Cardiac fibroblast (primary cell): ENCODE measurements at places on chromosomes 3 and 15.

DNA sequence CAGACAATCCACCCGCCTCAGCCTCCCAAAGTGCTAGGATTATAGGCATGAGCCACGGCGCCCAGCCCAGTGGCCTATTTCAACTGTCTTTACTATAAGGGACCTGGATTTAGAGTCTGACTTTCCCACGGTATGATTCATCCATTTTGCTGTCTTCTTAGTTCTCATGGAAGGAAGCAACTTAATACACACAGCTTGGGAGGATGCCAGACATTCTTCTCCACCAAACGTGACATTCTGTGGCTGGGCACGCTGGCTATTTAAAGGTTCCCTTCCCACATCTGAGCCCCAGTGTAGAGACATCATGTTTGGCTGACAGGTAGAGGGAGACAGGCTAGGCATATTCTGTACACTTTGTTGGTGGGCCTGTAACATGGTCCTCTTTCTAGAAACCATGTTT, 26.2 kb downstream of the FAM43A start:
- peak; percentile 94 for DNase-seq

DNA sequence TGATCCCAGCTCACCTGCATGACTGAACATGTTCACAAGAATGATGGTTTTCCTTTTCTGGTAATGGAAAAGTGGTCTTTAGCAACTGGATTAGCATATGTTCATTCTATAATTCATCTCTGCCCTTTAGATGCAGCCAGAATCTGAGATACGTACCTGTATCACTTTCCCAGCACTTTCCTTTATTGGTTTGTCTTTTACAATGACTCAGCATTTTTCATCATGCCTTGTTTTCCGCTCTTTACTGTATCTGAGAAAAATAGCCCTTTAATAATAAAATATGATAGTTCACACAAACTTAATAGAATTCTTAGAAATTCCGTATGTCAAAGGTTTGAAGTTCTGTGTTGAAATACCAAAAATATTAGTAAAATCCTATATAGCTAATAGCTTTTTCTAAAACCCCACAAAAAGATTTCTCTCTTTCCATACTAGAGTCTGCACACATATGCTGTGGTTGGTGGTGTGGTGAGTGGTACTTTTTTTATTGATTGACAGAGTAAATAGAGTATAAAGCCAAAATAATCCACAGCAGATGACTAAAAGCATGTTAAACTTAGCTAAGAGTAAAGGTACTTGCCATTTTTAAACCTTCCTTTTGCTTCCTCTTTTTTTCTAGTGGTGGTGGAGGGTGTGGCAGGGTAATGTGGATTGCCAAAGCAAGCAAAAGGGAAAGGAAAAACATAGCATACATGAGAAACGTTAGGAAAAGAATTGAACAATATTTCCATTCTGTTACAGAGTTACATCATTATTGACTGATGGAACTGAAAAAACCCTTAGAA, 328.9 kb upstream of the RBMS3 start:
- DNase-seq: no peak

DNA sequence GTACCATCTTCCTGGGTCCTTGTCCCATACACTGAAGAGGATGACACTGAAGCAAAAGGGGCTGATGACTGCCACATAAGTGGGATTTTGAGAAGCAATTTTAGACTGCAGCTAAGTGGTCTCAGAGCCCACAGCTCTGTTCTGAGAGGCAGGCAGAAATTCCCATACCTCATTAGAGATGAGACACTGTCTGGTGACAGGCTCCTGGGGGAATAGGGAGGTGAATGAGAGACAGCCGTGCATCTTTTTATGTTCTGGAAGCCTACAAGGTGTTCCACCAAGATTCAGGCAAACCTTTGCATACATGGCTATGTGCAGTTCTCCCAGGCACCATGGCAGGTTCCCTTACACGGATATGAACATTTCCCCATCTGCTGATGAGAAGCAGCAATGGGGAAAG, 47.2 kb downstream of the LIMD1 start:
- no peak for DNase-seq

GRCh38 chr3:179613807-179614206, 9.2 kb downstream of the NDUFB5 start:
- DNase-seq: peak; percentile 34

DNA sequence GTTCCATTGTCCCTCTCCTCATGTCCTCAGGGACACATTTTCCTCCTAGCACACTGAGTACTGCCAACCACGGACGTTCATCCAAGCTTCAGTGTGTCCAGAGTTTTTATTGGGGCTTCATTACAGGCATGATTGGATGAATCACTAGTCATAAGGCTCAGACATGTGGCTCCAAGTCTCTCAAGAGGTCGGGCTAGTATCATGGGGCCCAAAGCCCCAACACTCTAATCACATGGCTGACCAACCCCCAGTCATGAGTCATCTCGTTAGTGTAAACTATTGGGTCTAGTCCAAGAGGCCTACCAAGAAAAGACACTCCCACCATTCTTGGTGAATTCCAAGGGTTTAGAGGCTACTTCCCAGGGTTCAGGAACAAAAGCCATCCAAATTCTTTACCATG, 4.4 kb downstream of the TERC start:
- DNase-seq: peak; percentile 81

DNA sequence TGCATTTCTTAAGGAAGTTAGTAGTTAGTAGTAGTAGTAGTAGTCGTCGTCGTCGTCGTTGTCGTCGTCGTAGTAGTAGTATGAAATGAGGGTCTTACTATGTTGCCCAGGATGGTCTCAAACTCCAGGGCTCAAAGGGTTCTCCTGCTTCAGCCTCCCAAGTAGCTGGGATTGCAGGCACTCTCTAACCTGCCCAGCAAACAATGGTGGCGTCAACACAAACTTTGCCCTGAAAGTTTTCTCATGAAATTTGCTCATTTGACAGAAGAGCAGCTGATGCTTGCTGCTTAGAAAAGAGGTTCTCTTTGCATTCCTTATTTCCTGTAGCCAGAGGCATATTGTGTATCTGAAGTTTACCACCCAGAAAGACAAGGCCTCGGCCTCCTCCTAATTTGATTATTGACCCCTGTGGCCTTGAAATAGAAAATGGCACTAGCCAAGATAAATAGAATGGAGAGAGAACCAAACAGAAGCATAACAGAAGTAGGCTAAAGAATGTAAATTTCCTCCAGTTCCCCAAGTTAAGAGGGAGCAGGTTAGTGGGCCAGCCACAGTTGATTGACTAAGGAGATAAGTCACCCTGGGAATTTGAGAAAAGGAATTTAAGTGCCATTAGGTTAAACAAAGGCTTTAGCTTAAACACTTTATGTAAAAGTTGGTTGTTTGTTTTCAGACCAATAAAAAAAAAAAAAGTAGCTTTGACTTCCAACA, 166.2 kb upstream of the ROBO2 start:
- DNase-seq: no peak

GRCh38 chr3:39413691-39414420, 7.3 kb downstream of the RPSA start:
- DNase-seq: peak; percentile 41

GRCh38 chr3:72143322-72143721, 358.4 kb upstream of the PROK2 start:
- DNase-seq: peak; percentile 19

DNA sequence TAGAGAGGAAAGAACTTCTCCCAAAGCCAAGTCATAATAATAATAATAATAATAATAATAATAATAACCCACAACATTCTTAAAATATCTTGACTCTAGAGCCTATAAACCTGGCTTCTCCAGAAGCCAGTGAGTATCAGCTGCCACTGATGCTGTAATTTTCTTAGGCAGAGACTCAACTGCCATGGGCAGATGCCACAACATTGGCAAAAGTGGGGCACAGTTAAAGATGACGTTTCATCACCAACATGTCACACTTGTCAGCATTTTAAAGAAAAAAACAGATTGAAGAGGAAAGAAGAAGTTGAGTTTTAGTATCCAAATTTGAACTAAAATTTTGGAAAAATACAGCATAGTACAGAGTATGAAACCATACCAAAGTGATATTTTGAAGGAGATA, 265.0 kb downstream of the ZMAT3 start:
- no peak for DNase-seq
